Stimulated activated CD4-positive, alpha-beta T cell treated with anti-CD3 and anti-CD28 coated beads, Interleukin-15, amount 100 ng/mL, for 1 hour (primary cell): ENCODE measurements at places on chromosomes 11 and 22.
A peak's percentile ranks its signal among the peaks of the same experiment; 100 is the strongest.

- no peak for DNase-seq
These were observed 23.6 kb upstream of the ALX4 start for GRCh38 chr11:44333271-44334218.

- DNase-seq = no peak
These were observed 20.9 kb downstream of the ACAT1 start for GRCh38 chr11:108142304-108142703.

DNA sequence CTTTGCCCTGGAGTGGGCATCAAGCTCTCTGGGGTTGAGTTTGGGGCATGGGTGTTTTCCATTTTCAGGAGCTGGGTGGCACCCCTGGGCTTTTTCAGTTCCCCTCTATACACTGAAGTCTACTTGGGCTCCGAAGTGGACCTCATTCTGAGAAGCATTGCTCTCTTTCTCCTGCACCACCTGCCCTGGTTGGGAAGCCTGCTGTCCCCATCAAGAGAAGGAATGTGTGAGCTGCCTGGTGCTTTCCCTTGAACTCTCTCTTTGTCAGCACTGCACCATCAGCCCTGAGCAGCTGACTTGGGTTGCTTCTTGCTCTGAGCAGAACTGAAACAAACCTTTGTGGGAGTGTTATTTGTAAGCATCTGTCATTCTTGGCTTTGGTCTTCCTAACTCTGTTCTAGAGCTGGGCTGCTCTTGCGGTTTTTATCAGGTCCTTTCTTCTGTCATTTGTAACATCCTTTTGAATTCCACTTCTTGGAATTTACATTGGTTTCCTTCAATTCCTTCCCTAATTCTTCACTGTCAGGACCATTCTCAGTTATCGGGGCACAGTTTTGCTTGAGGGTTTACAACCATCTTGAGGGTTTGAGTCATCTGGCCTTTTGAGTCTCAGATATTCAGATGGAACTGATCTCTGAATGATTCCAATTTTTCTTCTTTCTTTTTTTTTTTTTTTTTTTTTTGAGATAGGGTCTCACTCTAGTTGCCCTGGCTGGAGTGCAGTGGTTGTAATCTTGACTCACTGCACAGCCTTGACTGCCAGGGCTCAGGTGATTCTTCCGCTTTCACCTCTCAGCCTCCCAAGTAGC lies 20.5 kb downstream of the UBE2L3 start:
- DNase-seq = peak; percentile 12

- no peak for DNase-seq
These were observed at the start of gene PLAAT4 for GRCh38 chr11:63536669-63537292. Gene PLAAT4 (plus strand): TSS chr11:63536808. CDS start chr11:63536869, 61 bp downstream.

DNA sequence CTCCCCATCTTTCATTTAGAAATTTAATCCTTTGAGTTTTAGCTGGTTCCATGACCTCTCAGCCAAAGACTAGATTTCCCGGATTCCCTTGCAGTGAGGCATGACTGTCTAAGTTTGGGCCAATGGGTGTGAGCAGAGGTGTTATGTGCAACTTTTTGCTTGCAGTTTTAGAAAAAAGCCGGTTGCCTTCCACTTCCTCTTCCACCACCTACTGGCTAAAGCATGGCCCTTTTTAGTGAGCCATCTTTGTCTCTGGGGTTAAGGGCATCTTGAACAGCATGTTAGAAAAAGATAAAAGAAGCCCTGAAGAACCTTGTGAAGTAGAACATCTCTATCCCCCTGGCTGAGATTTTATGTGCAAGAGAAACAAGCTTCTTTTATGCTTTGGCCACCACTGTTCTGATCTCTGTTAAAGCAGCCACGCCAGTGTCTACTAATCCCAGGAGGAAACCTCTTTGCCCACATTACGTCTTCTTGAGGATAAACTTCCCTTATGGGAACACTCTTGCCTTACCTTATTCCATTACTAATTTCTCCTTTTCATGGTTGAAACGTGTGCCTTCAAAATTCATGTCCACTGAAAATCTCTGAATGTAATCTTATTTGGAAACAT lies 279.9 kb downstream of the TENM4 start:
- no peak for DNase-seq

DNA sequence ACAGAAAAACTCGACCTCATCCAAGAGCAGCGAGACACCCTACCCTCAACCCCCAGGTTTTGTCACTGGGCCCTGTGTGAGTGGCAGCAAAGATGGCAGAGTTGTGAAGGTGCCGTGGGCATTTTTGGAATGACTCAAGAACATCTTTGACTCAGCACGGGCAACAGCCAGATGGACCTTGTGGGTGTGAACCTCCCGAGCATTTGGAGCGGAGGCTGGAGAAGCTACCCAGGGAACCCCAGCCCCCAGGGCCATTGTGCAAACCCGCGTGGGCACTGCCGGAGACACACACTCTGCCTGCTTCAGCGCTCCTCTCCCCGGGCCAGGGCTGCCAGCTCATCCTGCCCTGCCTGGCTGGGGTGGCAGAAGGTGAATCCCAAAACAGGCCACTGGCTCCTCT lies 66.1 kb downstream of the PANX1 start:
- DNase-seq = no peak

GRCh38 chr11:14537134-14537599 lies 17.0 kb upstream of the PSMA1 start:
- DNase-seq = no peak

GRCh38 chr11:72578051-72578450 lies 96.2 kb downstream of the PDE2A start:
- no peak for DNase-seq

DNA sequence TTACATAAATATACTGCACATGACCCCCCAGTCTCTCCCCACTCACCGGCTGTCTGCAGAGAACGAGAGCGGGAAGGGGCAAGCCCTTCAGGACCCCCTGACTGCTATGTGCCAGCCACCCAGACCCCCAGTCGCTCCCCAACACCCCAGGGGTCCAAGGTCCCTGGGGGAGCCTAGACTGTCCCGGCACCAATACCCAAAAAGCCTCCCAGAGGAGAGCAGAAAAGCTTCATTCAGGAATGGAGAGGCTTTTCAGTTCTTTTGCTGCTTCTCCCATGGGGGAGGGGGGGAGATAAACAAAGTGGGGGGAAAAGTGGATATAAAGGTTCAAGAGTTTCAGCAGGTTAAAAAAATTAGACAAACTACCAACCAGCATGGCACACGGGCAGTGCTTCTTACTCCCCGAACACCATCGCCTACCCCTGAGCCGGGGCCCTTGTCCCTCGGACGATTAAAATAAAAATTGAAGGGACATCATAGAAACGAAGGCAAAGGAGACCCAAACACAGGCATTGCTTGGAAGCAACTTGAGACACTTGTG lies 1.3 kb downstream of the CSNK1E start:
- DNase-seq = no peak

- DNase-seq = no peak
These were observed 1.1 kb downstream of the NEAT1 start for GRCh38 chr11:65423516-65424204.

DNA sequence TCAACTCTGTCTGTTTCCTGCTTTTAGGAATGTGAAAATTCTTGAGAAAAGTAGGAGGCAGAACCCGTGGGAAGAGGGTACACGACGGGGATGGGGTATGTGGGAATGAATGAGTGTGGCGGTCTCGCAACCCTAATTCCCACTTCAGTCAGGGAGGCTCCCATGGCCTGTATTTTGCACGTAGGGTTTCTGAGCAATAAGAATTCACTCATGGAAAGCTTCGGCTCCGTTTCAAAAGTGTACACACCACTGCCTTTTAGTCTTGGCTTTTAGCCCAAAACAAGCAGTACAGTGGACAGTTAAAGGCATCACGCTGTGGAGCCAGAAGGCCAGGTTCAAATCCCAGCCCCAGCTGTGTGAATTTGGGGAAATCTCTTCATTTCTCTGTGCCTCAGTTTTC lies 116.7 kb downstream of the MN1 start:
- DNase-seq = no peak

GRCh38 chr22:17972385-17973191 lies 51.8 kb downstream of the MICAL3 start:
- no peak for DNase-seq

DNA sequence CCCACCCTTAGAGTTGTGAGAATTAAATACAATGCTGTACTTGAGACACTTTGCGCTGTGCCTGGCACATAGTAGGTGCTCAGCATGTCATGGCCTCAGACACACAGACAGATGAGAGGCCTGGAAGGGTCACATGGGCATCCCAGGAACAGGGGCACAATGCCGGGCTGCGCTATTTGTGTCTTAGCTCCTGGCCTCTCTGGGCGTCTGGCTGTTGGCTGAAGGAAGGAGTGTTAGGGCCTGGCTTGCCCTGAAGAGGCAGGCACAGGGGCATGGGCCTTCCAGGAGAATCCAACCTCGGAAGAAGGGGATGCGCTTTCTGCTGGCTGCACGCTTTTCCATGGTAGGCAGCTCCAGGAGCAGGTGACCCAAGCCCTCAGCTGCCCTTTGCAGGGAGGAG lies 41.4 kb downstream of the ST14 start:
- DNase-seq = no peak

GRCh38 chr11:130561441-130561881 lies 113.0 kb downstream of the ADAMTS15 start:
- no peak for DNase-seq

GRCh38 chr11:3208272-3208671 lies 10.3 kb downstream of the MRGPRG start:
- DNase-seq = no peak

DNA sequence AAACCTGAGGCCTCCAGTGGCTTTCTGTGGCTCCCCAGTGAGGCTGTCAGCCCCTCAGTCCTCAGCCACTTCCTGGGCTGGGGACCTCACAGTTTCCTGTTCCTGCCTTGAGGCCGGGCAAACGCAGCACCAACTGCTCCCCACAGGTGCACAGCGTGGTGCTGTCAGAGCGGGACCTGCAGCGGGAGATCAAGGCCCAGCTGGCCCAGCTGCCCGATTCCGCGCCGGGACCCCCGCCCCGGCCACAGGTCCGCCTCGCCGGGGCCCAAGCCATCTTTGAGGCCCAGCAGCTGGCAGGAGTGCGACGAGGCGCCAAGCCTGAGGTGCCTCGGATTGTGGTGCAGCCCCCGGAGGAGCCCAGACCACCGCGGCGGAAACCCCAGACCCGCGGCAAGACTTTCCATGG lies 5.4 kb downstream of the TBC1D10C start:
- peak; percentile 56 for DNase-seq

DNA sequence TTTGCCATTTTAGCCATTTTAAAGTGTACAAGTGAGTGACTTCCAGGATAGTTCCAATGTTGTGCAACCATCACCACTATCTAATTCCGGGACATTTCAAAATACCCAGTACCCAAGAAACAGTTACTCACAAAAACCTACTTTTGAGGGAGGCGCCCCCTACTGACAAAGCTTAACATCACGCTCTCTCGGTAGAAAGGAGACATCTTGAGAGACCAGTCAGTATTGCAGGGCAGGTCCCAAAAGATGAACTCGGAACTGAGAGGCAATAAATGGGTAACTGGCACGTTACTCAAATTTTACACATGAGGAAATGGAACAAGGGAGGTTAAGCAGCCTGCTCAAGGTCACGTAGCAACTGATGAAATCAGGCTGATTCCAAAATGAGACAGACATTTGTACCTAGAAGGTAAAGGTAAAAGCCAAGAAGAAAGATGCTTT lies 50.0 kb upstream of the POU2AF1 start:
- no peak for DNase-seq

GRCh38 chr11:18633256-18634139 lies 644 bp downstream of the SPTY2D1 start:
- DNase-seq = no peak

DNA sequence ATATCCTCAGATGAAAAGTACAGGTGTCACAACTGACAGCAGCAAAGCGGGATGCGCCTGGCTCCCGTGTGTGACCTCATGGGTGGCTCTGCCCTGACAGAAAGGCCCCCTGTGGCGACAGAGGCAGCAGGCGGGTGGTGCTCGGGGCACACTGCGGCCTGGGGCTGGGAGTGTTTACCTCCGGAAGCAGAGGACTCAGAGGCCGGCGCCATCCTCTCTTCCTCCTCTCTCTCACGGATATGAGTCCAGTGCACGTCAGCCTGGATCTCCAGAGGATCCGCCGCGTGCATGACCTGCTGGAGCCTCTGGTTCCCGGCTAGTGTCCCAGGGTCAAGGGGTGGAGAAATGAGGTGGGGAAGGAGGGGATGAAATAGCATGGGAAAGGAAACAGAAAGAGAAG lies 53.2 kb upstream of the BID start:
- DNase-seq = no peak

- DNase-seq = no peak
These were observed 24.1 kb downstream of the RRAS2 start for GRCh38 chr11:14334893-14335292.

GRCh38 chr22:50505776-50506610 lies 1.5 kb downstream of the LMF2 start:
- no peak for DNase-seq
